Gastroesophageal sphincter (tissue), 4 donors: ENCODE measurements at places on chromosomes 1 and 21.

GRCh38 chr1:165551469-165551868 is 7.7 kb downstream of the LRRC52 start:
- ATAC-seq, result no peak

DNA sequence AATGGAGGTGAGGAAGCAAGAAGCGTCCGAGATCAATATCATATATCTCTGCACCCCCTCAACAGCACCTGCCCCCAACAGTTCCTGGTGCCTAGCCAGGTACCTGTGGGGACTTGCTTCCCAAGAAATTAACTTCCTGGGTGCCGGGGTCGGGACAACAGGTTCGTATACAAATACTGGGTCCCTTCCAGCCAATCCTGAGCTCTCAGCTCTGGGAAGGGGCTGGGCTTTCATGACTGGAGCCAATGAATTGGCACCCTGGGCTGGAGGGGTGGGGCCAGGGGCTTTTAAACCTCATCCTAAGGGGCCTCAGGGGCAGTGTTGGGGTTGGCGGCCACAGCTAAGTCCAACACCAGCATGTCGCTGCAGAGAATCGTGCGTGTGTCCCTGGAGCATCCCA is at the start of gene PADI3:
Gene PADI3, plus strand, starts transcription at position 318 of the 400 bp plus-strand sequence. Its CDS starts 40 bp downstream, at position 358.
- no peak for ATAC-seq

DNA sequence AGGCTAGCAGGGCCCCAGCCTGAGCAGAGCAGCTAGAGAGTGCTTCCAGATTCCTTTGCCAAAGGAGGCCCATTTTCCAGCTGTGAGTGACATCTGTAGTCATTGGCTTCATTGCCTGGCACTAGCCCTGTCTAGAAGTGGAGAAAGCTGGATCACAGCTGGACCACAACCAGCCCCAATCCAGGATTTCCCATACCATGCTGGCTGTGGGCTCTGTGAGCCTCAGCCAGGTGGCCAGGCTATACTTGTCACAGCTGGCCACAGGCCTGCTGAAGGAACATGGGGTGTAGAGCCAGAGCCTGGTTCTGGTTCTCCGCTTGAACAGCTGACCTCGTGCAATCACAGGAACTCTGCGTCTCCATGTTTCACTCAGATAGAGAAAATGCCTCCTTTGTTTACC is 36.6 kb downstream of the RIMKLA start:
- ATAC-seq, result no peak

DNA sequence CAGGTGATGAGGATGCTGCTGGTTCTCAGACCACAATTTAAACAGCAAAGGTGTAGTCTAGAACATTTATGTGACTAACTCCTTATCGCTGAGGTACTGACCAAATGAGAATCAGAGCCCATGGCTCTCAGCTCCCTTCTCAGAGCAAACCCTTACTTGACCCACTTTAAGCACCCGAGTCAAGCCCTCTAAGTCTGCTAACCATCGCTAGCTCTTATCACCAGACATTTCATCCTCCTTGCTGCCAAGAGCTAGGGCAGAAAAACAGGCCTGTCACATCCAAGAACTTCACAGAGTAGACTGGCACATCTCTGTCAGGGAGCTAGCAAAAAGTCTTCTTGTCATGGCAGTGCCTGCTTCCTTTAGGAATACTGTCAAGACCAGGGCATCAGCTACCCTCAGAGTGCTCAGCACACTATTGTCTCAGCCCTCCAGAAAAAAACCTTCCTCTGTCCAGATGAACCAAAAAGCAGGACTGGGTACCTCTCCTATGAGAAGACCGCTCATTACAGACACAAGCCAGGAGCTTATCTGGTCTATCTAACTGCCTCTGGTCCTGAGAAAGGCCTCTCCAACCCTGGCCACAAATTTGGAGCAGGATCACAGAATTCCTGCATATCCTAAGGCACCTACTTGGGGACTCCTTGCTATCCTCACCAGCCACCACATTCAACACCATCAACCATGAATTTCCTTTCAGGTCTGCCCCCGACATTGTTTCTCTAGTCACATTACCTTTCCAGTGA is 26.2 kb downstream of the ERI3 start:
- no peak for ATAC-seq

GRCh38 chr1:30325999-30326398 is 397.4 kb downstream of the MATN1 start:
- no peak for ATAC-seq
